ENCODE measurements at places on chromosomes 3 and 15.

DNA sequence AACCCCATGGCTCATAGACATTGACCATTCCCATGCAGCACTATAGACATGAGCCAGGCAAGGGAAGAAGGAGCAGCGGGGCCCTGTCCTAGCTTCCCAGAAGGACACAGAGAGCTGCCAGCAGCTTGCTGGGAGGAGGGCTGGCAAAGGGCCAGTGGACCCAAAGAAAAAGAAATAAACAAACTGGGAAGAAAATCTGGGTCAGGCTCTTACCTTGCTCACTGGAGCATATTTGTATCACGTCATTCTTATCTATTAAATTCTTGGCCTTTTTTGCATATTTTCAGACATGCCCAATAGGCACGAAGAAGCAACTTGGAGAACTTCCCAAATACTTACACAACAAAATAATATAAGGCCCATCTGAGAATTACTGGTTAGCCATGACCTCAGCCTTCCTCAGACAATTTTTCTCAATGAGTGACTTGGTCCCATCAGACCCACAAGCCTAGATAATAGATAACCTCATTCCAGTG lies 28.4 kb downstream of the RASGRP1 start:
- no peak for DNase-seq

- DNase-seq = no peak
Measured at GRCh38 chr15:63495343-63495742, 9.1 kb upstream of the USP3 start.

GRCh38 chr15:55742927-55743728 lies at the start of gene PRTG:
TSS of gene PRTG (minus strand) at chr15:55743152. CDS start at chr15:55742931, 221 bp downstream.
- no peak for DNase-seq

DNA sequence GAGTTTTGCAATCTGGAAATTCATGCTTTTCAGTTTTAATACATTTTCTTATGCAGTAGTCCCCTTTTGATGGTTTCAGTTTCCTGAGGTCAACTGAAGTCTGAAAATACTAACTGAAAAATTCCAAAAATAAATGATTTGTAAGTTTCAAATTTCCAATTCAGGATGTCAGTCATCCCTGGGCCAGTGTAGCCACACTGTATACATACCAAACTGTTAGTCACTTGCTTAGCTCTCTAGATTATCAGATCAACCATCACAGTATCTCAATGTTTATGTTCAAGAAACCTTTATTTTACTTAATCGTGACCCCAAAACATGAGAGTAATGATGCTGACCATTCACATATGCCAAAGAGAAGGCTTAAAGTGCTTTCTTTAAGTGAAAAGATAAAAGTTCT lies 715.5 kb downstream of the GBE1 start:
- DNase-seq = no peak

DNA sequence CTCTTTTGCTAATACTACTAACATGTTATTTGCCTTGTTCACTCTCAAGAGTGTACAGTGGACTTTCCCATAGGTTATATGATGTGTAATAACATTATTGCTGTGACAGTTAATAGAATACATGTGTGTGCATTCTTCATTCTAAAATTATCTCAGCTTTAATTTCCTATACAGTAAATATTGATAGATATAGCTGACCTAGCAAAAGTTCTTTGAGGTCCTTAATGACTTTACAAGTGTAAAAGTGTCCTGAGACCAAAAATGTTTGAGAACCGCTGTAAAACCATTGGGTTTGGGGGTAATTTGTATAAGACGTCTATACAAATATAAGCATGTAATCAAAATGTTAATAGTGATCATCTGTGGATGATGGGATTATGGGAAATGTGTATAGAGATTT lies 469.5 kb upstream of the PROK2 start:
- no peak for DNase-seq

- no peak for DNase-seq
Measured at GRCh38 chr3:38960953-38961622, 90.7 kb downstream of the SCN11A start.

DNA sequence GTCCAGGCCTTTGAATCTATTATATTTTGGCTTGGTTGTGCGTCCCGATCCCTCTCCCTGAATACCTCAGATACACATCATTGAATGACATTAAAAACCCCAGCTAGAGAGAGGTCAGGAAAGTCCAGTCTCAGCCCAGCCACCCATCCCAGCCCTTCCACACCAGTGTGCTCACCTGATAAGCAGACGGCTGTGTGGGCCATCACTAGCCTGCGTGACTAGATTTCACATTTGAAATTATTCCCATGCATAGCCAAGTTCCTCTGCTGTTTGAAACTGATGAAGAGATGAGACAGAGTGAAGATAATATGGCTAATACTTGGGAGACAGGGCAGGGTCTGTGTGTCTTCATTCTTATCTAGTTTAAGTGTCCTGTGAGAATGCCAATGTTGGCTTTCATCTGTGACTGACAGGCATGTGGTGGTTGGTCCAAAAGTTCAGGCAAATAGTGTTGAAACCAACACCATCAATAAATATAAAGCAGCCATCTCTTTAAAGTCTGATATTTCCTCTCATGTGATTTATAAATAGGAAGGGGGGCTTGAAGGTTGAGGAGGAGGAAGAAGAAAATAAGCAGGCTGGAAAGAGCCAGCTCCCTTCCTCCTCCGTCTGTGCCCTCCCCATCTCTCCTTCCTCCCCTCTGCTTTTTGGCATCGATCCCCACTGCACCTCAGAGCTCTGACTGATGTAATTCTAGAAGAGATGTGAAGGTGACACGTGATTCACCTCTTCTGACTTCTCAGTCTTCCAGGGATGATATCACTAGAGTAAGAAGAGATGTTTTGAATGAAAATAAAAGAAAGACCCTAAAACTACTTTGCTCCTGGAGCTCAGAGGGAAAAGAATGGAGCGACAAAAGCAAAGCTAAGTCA lies 5.1 kb downstream of the FAM43A start:
- no peak for DNase-seq

Data from activated naive CD4-positive, alpha-beta T cell (primary cell).